ENCODE measurements at places on chromosomes 13 and 19.

- no peak for DNase-seq
These were observed 279.5 kb downstream of the ZNF536 start for GRCh38 chr19:30651691-30652090.

- no peak for DNase-seq
These were observed 19.8 kb upstream of the CEACAM4 start for GRCh38 chr19:41646589-41647204.

DNA sequence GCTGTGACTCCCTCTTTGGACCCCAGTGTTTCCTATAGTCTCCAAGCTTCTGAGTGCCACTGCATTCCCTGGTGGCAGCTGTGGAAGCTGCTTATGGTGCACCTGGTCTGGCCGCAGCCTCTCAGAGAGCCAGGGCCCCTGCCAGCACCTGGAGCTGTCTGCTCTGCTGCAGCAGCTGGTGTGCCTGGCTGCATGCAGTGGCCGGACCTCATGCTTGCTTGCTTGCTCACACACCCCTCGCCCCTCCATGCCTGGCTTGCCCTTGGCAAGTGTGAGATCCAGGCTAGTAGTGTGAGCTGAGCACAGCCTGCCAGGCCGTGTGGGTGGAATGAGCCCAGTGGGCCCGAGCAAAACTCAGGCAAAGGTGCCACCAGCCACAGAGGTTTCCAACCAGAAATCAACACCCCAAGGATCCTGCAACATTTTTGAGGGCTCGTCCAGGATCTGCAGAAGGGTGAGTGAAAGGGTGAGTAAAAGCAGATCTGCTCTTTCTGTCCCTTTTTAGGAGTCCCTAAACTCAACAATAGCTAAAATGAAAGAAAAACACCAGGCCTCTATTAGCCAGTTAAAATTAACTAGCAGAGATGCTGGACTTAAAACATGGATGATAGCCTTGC, 7.6 kb upstream of the MLLT1 start:
- DNase-seq: no peak

DNA sequence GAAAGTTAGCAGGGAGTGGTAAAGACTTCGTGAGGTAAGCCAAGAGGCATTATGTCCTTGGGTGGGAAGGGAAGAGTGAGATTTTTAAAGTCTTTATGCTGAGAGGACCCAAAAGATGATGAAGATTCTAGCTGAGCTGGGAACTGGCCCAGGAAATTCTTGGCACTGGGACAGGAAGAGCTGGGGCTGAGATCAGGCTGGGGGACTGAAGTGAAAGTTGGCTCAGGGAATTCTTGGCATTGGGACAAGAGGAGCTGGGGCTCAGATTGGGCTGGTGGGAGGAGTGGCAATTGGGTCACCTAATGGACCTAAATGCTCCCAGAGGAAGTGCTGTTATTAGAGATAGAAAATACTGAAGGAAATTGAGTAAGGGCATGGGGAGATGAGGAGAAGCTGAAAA, 8.8 kb downstream of the SCEL start:
- no peak for DNase-seq

GRCh38 chr19:29664753-29665214, 477 bp upstream of the PLEKHF1 start:
- no peak for DNase-seq

- DNase-seq: no peak
These were observed 5.7 kb downstream of the MCF2L start for GRCh38 chr13:112974671-112975070.

DNA sequence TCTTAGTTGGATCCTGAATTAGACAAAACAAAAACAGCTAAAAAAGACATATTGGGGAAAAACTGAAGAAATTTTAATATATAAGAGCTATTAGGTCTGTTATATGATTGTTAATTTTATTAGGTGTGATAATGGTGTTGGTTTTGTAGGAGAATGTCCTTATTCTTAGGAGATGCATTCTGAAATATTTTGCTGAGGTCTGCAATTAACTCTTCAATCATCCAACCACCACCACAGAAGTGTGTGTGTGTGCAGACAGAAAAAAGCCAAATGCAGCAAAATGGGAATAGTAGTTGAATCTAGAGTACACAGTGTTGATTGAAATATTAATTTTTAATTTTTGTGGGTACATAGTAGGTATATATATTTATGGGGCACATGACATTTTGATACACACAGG, 12.1 kb upstream of the KBTBD7 start:
- no peak for DNase-seq

DNA sequence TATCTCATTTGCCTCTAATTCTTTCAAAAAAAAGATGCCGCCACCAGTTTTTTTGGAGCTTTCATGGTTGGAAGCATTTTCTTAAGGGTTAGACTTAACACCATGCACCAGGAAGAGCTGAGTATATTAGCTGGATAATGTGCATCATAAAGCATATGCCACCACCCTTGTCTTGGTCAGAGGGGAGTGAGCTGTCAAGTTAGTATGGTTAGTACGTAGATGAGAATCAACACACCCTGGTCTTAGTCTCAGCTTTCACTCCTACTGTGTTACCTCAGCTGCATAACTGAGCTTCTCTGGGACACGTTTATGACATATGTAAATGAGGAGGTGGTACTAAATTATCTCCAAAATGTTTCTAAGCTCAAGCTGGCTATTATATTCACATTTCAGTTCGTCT, 415.6 kb downstream of the DCT start:
- no peak for DNase-seq

DNA sequence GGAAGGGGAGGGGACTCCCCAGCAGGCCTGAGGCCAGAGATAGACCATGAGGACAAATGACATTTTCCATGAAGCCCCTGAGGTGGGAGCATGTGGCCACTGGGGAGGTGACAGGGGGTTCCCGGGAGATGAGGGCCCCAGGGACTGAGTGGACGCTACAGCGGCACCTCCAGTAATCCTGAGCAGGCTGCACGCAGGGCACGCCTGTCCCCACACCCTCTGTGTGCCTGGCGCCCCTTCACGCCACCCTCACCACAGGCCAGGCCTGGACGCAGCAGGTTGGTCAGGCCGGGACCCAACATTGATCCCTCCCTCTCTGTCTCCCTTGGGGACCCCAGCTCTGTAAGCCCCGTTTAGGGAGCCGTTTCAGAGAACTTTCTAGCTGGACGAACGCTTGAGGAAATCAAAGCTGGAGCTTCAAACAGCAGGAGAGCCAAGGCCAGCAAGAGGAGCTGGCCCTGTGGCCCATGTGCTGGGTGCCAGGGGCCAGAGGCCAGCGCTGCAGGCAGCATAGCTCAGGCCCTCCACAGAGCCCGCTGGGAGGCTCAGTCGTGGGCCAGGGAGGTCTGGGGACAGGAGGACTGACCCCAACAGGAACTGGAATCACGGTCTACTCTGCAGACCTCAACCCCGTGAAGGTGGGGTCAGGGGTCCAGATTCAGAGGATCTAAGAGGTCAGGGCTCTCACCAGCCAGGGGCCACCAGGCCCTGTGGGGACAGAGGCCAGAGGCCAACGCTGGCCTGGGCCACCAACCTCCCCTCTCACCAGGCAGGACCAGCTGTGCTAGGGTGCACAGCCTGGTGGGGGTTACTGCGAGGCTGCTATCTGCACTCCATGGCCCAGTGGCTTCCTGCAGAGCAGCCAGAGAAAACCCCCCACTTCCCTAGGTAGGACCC, 14.6 kb downstream of the LSM4 start:
- DNase-seq: no peak
